ENCODE measurements at places on chromosomes 4 and X.

GRCh38 chr4:123956204-123956603 lies 559.6 kb downstream of the SPRY1 start:
- no peak for DNase-seq

GRCh38 chr4:144411700-144412099 lies 234.3 kb upstream of the HHIP start:
- DNase-seq = no peak

DNA sequence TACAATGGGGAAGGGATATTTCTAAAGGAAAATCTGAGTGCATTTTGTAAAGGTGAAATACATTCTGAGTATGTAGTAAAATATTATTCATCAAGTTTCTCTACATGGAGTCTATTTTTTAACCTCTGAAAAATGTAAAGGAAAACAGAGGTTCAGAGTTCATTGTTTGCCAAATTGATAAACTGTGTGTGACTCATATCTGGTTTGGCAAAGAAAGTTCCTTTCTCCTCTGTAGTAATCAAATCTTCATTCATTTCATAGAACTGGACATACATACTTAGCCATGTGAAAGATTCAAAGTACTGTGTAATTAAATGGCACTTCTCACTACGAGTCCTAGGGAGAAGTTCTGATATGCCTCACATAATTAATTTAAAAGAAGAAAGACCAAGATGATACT lies 61.6 kb downstream of the HPGD start:
- DNase-seq = no peak

DNA sequence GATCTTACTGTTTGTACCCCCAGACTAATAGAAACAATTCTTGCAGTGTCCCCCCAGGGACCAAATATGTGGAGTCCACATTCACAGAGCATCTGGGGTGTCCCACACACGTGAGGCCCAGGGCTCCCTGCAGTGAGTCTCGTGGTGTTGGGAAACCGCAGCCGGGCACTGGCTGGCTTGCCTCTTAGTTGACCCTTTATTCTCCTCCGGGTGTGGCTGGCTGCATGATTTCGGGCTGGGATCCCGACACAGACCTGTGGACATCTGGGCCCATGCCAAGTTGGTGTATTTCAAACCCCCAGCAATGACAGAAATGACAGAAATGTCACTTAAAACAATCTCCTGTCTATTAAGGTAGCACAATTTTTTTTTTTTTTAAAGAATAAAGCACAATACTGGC lies 15.6 kb upstream of the CLDN24 start:
- DNase-seq = no peak

GRCh38 chr4:52915730-52916300 lies 53.7 kb downstream of the RASL11B start:
- DNase-seq = no peak

GRCh38 chrX:38178396-38178795 lies 42.3 kb downstream of the SRPX start:
- no peak for DNase-seq

- DNase-seq = no peak
Measured at GRCh38 chrX:134571796-134572195, 86.5 kb downstream of the PLAC1 start.

DNA sequence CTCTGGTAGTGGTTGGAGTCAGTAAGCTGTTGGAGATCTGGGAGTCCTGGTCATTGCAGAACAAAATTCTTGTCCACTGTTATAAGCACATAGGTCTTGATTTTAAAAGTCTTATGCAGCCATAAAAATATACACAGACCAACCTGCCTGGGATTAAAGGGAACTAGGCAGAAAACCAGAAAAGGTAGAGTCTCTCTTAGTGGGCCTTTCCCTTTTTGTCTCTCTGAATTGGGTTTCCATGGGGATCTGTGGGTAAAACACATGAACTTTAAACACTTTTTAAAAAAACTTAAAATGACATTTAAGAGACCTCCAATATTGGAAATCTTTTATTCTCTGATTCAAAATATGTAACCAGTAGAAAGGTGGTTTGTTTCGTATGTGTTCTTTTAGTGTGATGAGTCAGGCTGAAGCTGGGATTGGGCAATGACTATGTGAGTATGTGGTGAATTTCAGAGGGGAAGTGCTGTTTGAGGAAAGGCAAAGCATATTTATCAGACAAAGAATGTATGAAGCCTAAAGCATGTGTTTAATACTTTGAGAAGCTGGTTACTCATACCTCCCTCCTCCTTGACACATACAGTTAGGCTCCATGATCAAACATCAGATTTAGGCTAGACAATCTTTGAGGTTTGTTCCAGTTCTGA lies 29.6 kb downstream of the SLC16A2 start:
- DNase-seq = no peak

- peak; percentile 48 for DNase-seq
Measured at GRCh38 chr4:147773261-147774184, 41.6 kb downstream of the ARHGAP10 start.

DNA sequence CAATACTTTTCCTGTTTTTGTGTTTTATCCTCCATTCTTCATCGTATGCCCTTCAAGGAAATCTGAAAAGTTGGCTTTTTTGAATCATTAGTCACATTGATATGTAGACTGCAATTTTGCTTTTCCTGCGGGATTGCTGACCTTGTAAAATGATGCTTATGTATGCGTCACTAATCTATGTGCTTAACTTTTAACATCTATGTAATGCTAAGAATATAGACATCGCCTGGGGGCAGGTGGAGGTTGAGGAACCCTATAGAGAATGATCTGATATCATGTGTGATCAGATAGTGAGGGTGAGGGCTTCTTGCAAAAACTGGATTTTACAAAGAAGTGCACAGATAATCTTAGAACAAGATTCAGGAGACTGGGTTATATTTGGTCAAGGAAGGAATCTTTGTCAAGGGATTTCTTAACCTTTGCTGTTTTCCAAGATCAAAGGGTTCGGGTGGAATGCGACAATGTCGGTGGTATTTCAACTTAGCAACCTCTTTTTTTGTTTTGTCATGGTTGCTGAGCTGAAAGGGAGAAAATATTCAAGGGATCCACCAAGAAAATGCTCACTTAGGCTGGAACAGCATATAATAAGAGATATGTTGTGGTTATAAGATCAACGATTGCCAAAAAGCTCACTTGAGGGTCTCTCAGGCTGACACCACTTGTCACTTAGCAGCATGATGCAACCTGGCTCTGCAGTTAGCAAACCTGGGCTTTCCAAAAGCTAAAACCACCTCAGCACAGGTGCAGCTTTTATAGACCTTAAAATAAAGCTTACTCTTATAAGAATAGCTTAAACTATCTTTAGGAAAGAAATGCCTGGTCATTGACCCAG lies 70.6 kb upstream of the PUDP start:
- no peak for DNase-seq

GRCh38 chr4:152929888-152930287 lies 6.2 kb upstream of the FHDC1 start:
- DNase-seq = no peak

DNA sequence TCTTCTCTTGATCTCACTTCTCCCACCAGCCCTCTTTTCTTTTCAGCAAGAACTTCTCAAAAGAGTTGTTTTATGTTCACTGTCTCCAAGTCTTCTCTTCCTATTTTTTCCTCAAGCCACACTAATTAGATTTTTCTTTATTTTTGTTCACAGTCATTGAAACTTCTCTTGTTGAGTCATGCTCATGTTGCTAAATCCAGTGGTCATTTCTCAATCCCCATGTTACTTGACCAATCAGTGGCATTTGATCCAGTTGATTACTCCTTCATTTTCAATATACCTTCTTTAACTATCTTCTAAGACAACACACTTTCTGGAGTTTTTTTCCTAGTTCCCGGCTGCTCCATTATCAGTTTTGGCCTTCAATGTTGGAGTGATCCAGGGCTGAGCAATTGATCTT lies 103.1 kb upstream of the LSM6 start:
- no peak for DNase-seq

GRCh38 chrX:130805903-130806302 lies 97.1 kb downstream of the ENOX2 start:
- DNase-seq = no peak

DNA sequence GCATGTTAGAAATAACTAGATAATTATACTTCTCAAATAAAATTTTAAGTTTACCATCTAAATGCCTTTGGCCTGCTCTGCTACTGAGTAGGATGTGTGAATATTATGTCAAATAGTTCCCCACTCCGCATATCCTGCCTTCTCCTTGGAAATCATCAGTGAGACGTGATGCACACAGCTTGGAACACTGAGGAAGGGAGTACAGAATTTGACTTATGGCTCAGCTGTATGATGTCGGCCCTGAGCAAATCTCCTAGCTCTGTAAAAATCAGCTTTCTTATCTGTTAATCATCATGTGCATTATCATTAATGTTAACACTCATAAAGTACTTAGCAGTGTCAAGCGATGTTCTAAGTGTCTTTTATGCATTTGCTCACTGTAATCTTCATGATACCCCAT lies 241.0 kb upstream of the ANKRD50 start:
- no peak for DNase-seq

GRCh38 chr4:151628001-151628608 lies 132.7 kb downstream of the GATB start:
- DNase-seq = peak; percentile 56

DNA sequence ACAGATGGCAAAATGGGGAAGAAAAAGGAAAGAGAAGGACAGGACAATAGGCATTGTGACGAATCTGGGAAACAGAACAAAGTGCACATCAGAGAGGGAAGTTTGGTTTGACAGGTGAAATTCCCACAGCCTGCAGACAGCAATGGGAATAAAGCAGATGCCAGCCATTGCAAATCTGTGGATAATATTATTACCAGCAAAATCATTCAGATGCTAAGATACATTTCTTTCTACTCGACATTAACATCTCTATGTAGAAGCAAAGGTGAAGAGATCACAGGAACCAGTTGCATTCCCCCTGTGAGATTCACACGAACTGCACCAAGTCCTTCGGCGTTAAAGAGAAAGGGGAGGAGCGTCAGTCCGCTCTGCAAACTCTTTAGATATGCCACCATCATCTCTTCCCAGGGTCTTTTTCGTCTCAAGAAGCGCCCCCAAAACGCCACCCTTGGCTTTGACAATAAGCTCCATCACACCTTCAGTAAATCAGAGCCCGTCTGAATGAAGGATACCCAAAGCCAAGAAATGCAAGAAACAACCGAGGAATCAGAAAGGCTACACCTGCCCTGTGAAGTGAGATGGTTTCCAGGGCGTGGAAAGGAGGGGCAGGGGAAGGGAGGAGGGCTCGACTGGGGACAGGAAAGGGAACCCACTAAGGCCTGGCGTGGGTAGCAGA lies 1.9 kb downstream of the NEUROG2 start:
- no peak for DNase-seq

- no peak for DNase-seq
Measured at GRCh38 chr4:41257906-41258305, 1.2 kb downstream of the UCHL1 start.

DNA sequence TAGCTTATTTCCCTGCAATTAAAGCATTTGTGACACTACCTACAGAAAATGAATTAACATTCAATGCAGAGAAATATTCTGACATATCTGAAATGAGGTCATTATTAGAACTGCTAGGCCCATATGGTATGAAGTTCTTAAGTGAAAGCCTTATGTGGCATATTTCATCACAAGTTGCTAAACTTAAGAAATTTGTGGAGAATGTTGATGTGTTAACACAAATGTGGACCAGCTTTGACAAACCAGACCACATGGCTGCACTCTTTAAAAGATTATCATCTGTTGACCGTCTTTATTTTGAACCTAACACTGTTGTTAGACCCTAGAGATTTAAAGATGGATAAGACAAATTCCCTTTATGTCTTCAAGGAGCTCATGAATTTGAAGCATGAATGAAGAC lies 1024.1 kb downstream of the RPA4 start:
- DNase-seq = no peak

DNA sequence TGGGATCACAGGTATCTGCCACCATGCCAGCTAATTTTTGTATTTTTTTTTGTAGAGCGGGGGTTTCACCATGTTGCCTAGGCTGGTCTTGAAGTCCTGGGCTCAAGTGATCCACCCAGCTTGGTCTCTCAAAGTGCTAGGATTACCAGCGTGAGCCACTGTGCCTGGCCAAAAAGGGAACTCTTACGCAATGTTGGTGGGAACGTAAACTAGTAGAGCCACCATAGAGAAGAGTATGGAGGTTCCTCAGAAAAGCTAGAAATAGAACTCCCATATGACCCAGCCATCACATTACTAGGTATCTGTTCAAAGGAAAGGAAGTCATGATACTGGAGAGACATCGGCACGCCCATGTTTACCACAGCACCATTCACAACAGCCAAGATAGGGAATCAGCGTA lies 85.9 kb downstream of the PRKX start:
- DNase-seq = no peak

- DNase-seq = peak; percentile 24
Measured at GRCh38 chr4:650951-651883, 22.9 kb downstream of the ATP5ME start.

DNA sequence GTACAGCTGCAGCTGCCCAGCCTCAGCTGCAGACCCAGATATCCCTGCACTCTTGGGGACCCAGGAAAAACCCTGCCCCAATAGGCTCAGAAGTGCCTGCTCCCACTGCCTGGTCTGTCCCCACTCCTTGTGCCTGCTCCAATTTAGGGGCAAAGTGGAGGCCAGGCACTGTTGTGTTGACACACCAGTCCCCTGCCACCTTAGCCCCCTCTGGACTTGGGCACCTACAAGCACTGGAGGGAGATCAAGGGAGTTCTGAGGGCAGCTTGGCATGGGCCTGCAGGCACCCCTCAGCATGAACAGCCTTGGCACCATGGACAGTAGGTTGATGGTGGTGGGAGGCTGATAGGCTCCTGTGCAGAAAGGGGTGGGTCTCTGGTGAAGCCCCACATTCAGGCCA lies 2020.8 kb upstream of the ADGRL3 start:
- no peak for DNase-seq

GRCh38 chrX:14825851-14826250 lies 47.0 kb downstream of the FANCB start:
- no peak for DNase-seq

GRCh38 chrX:153633607-153634180 lies 13.3 kb upstream of the DUSP9 start:
- DNase-seq = no peak

DNA sequence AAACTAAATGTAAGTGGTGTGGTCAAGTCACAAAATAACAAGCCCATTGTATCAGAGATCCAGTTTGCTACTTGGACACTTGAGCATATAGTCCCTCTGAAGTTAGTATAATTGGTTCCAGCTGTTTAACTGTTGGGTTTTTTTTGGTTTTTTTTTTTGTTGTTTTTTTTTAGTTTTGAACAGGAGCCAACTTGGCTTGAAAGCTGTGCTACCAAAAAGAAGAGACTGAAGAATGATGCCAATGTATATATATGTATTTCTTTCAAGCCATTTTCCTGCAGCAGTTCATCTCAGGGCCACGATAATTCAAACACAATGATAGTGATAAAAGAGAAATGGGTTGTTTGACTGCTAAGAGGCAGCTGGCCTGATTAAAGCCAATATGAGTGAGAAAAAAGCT lies 138.3 kb downstream of the PCDH18 start:
- no peak for DNase-seq

- DNase-seq = no peak
Measured at GRCh38 chr4:120973207-120973606, 50.7 kb upstream of the PRDM5 start.

GRCh38 chrX:77276742-77277141 lies 170.4 kb upstream of the FGF16 start:
- DNase-seq = no peak

DNA sequence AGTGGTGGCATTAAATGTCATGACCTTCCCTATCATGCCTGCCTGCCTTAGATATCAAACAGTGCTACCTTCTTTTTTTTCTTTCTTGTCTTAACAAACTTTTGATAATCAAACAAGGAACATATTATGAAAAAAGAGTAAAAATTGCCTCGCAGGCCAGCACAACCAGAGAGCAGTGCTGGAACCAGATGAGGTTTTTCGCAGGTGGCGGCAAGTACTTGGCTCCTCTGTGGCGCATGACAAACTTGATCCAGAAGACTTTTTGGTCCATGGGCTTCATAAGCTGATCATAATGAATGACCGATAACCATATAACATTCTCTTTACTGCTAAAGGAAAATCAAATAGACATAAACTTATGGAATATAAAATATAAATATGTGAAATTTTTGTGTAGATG lies 61.8 kb downstream of the UGT2B10 start:
- DNase-seq = no peak

Data from NCI-H524 (cell line).